Panc1 (cell line): ENCODE measurements at places on chromosomes 4 and X. TPM values are rescaled to one million over a fixed set of nuclear protein-coding genes. Genes with fewer than 3 reads are reported as not detected.

NHSL2 gene
- 0.36 TPM for total RNA-seq

MAGEA8 gene
- not detected for total RNA-seq

- H3K4me1 ChIP-seq = peaks cover 80% of the 10 kb centered on the region
- peak overlapping the region; percentile 92 for H3K27ac ChIP-seq
- peak overlapping the region; percentile 16; the same call in 1 of the 2 replicates for H3K4me3 ChIP-seq
- no peaks in the 10 kb centered on the region; the same call in 1 of the 2 replicates for H3K36me3 ChIP-seq
- no peak for DNase-seq
Observed at GRCh38 chr4:186676531-186677161, 47.0 kb downstream of the FAT1 start.

DNA sequence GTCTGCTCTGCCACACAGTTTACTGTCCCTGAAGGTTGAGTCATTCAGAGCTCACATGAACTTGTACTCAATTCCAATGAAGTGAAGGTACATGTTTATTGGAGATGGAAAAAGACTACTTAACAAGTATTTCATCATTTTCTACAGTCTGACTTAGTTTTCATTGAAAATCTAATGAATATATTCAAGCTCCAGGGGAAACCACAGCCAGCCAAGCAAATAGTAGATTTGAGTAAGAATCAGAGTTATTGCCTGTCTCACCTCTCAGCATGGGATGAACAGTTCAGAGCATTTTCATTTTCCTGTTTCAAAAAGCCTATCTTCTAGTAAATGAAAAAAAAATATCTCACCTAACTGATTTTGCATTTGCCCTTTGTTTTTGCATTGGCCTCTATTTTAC is 1249.4 kb upstream of the DIAPH2 start:
- H3K4me3 ChIP-seq = no peak overlapping the region
- no peaks in the 10 kb centered on the region for H3K36me3 ChIP-seq
- no peak for DNase-seq
- no peak overlapping the region for H3K27ac ChIP-seq

MBTPS2 gene
- 13.5 TPM for total RNA-seq

RASL11B gene
- 0.21 TPM for total RNA-seq

F11 gene
- total RNA-seq = not detected

DNA sequence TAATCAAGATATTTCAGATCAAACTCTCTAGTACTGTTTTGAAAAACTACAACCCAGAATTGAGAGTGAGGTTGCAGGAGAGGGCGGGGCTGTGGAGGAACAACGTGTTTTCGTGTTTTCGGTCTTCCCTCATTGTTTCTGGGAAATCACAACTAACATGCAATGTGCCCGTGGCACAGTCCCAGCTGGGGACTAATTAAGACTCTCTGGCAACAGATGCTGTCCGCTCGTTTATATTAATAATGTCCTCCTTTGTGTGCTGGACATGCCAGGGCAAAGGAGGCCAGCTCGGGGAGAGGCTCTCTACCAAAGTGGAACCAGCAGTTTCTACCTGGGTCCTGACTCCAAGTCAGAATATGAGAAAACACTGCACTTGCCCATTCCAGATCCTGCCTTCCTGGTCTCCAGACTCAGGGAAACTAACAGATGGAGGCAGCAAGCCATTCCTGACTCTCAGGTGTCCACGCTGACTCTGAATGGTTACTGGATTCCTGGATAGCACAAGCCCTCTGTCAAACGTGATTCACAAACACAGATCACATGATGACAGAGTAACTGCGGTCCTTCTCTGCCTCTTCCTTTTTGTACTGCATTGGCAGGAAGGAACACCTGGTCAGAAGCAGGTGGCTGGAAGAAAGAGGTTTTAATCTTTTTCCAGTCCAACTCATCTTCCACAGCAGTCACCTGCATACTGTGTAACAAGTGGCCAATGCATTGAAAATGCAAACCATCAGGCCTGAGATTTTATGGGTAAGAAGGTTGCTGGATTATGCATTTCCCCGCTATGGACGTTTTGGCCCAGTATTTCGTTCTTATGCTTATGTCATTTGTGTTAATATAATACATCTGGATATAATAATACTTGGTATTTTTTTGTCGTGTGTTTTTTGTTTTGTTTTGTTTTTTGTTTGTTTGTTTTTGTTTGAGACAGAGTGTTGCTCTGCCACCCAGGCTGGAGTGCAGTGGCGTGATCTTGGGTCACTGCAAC is 65.0 kb downstream of the COQ2 start:
- no peak for DNase-seq
- no peaks in the 10 kb centered on the region for H3K36me3 ChIP-seq
- no peak overlapping the region for H3K4me3 ChIP-seq
- no peaks in the 10 kb centered on the region; the same call in 1 of the 2 replicates for H3K4me1 ChIP-seq
- H3K27ac ChIP-seq = peak overlapping the region; percentile 57; the same call in 1 of the 2 replicates
- H3K27me3 ChIP-seq = no peaks in the 10 kb centered on the region

DNA sequence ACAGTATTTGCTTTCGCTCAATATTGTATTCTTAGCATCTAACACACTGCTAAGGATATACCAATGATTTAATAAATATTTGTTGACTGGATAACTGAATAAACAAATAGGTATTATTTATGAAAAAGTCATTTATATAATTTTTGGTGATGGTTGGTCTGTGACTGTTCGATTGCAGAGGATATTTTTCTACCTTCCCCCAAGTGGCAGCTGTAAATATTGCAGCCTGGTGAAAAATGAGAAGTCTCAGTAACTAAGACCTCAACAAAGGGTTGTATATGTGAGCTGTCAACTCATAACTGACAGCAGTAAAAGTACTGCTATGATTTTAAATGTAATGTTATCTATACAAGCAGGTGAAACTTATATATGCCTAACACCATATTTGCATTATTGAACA is 36.0 kb downstream of the HTR2C start:
- no peak overlapping the region for H3K4me3 ChIP-seq
- no peaks in the 10 kb centered on the region for H3K36me3 ChIP-seq
- no peak overlapping the region for H3K27ac ChIP-seq
- H3K27me3 ChIP-seq = no peaks in the 10 kb centered on the region
- DNase-seq = no peak

- DNase-seq = no peak
- no peaks in the 10 kb centered on the region for H3K27me3 ChIP-seq
- H3K4me3 ChIP-seq = no peak overlapping the region
Observed at GRCh38 chrX:128458888-128459287, 406.7 kb upstream of the ACTRT1 start.

- no peak overlapping the region for H3K4me3 ChIP-seq
- H3K27ac ChIP-seq = no peak overlapping the region
- H3K36me3 ChIP-seq = no peaks in the 10 kb centered on the region
- no peaks in the 10 kb centered on the region for H3K4me1 ChIP-seq
- DNase-seq = no peak
Observed at GRCh38 chr4:5636766-5637670, 71.3 kb downstream of the EVC2 start.

CCSER1 gene
- total RNA-seq = 0.05 TPM

DNA sequence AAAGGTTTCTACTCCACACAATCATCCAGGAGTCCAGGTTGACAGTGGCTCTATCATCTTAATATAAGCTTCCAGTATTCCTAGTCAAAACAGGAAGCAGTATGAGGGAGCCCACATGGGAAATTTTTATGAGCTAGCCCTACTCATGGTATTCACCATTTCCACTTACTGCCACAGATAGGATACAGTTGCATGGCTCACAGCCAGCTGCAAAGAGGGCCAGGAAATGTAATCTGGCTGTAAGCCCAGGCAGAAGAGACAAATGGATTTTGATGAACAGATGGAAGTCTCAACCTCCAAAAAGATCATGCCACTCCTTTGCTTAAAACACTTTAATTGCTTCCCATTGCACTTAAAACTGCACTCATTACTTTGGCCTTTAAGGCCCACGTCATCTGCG is 150.6 kb downstream of the ADAMTS3 start:
- no peaks in the 10 kb centered on the region for H3K4me1 ChIP-seq
- H3K27ac ChIP-seq = no peak overlapping the region
- no peak for DNase-seq
- H3K4me3 ChIP-seq = no peak overlapping the region
- H3K27me3 ChIP-seq = no peaks in the 10 kb centered on the region

GRCh38 chr4:48651914-48652313 is 128.2 kb downstream of the FRYL start:
- no peak overlapping the region for H3K4me3 ChIP-seq
- DNase-seq = no peak
- H3K27ac ChIP-seq = no peak overlapping the region
- no peaks in the 10 kb centered on the region for H3K4me1 ChIP-seq
- H3K27me3 ChIP-seq = no peaks in the 10 kb centered on the region
- H3K36me3 ChIP-seq = no peaks in the 10 kb centered on the region; the same call in 1 of the 2 replicates

CXCL10 gene
- total RNA-seq = not detected

- H3K36me3 ChIP-seq = no peaks in the 10 kb centered on the region
- no peak overlapping the region for H3K27ac ChIP-seq
- no peak for DNase-seq
- H3K27me3 ChIP-seq = no peaks in the 10 kb centered on the region
- H3K4me1 ChIP-seq = no peaks in the 10 kb centered on the region
Observed at GRCh38 chr4:68466751-68467150, 19.5 kb downstream of the TMPRSS11E start.

DNA sequence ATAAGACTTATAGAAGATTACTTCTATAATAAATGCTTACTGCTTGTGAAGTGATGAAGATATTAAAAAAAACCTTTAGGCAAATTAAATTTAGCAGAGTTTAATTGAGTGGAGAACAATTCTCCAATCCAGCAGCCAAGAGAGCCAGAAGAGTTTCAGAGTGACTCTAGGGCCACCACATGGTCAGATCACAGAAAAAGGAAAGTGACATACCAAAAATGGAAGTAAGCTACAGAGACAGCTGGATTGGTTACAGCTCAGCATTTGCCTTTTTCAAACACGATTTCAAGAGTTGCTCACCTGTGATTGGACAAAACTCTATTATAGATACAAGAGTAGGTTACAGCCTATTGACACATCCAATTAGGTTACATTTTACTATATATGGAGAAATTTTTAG is 79.0 kb upstream of the TRAM1L1 start:
- no peak overlapping the region for H3K4me3 ChIP-seq
- H3K4me1 ChIP-seq = no peaks in the 10 kb centered on the region
- H3K27ac ChIP-seq = no peak overlapping the region
- no peaks in the 10 kb centered on the region for H3K27me3 ChIP-seq
- no peaks in the 10 kb centered on the region for H3K36me3 ChIP-seq

DNA sequence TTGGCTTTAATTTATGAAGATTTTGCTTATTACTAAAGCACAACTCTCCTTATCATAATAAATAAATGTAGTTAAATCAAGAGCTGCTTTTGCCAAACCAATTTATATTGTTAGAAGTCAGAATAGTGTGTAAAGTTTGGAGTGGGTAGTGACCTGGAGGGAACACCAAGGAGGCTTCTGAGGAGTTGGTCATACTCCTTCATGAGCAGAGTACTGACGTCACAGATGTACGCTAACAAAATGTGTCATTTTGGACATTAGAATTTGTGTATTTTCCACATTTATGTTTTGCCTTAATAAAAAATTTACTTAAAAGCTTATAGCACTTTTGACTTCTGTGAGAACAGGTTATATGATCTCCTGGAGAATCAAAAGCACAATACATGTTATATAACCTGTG is 953.5 kb upstream of the INTU start:
- no peaks in the 10 kb centered on the region for H3K27me3 ChIP-seq
- DNase-seq = no peak
- H3K36me3 ChIP-seq = no peaks in the 10 kb centered on the region

DNA sequence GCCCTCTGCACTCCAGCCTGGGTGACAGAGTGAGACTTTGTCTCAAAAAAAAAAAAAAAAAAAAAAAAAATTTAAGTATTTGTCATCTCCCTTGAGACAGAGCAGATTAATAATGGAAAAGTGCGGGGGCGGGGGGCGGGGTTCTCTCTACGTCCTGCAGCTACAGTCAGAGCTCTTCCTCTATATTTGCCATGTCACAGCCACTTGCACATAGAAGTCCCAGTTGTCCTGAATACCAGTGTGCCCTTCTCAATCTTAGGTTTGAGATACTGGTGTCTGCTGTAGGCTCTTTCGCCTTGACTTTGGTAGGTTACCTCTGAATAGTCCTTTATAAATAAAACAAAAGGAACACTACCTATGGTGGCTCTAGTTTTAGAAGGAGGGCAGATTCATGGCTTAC is 237.8 kb upstream of the PGRMC2 start:
- H3K4me1 ChIP-seq = peaks cover 13% of the 10 kb centered on the region
- H3K36me3 ChIP-seq = no peaks in the 10 kb centered on the region
- no peak overlapping the region for H3K27ac ChIP-seq
- DNase-seq = no peak

GRCh38 chr4:37675587-37676290 is 10.4 kb downstream of the RELL1 start:
- no peak for DNase-seq
- H3K4me1 ChIP-seq = no peaks in the 10 kb centered on the region; the same call in 1 of the 2 replicates
- no peaks in the 10 kb centered on the region for H3K27me3 ChIP-seq
- no peak overlapping the region for H3K27ac ChIP-seq

- no peak overlapping the region for H3K27ac ChIP-seq
- no peaks in the 10 kb centered on the region for H3K4me1 ChIP-seq
Observed at GRCh38 chr4:82661181-82661992, 99.6 kb upstream of the TMEM150C start.

ASMT gene
- not detected for total RNA-seq

- DNase-seq = no peak
- no peaks in the 10 kb centered on the region for H3K36me3 ChIP-seq
- H3K27ac ChIP-seq = no peak overlapping the region
- H3K27me3 ChIP-seq = no peaks in the 10 kb centered on the region
- no peak overlapping the region for H3K4me3 ChIP-seq
Observed at GRCh38 chr4:1195109-1195671, 22.8 kb upstream of the SPON2 start.

DNA sequence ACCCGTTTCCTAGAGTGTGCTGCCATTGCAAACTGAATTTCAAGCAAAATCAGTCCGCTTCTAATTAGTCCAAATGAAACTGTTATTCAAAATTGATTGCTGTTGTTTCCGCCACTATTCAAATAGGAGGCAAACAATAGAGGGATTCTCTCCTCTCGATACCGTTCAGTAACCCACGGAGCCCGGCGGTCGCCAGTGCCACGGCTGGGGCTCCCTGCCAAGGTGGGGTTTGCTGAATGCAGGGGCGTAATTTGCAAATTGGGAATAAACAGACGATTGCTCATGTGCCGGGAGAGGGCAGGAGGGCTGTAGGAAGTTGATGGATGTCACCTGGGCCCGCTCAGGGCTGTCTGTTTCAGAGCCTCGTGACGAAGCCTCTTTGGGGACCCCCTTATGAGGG is 8.8 kb downstream of the ADRA2C start:
- H3K27me3 ChIP-seq = no peaks in the 10 kb centered on the region
- no peak overlapping the region for H3K4me3 ChIP-seq
- no peak overlapping the region for H3K27ac ChIP-seq
- H3K36me3 ChIP-seq = no peaks in the 10 kb centered on the region
- H3K4me1 ChIP-seq = peaks cover 8% of the 10 kb centered on the region
